ENCODE measurements at places on chromosomes 4 and X. TPM values are rescaled to one million over a fixed set of nuclear protein-coding genes. Genes with fewer than 3 reads are reported as not detected.

DNA sequence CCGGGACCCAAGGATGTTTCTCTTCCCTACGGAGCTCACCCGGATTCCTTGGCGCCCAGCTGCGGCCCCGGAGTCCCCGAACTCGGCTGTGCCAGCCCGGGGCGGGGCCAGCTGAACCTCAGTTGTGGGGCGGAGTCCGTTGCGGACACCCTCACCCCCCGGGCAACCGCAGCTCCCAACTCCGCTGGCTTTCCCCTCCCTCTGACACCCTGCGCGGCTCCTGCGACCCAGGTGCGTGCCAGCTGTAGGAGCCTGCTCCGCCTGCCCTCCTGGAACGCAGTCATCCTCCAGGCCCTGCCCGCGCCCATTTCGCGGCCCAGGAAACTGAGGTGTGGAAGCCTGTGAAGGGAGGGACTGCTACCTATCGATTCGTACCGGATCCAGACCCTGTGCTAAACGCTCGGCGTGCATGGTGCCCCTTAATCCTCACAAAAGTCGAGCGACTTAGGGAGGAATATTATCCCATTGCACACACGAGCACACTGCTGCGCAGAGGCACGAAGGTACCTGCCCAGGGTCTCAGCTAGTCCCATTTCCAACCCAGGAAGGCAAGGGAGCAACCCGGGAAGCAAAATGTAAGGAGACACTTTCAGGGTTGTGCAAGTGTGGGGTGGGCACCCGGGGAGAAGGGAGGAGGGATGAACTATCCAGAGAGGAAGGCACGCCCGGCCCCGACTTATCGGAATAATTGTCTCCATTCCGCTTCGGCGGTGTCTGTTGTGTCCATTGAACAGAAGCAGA is 12.3 kb downstream of the MSX1 start:
- no peak for DNase-seq

DNA sequence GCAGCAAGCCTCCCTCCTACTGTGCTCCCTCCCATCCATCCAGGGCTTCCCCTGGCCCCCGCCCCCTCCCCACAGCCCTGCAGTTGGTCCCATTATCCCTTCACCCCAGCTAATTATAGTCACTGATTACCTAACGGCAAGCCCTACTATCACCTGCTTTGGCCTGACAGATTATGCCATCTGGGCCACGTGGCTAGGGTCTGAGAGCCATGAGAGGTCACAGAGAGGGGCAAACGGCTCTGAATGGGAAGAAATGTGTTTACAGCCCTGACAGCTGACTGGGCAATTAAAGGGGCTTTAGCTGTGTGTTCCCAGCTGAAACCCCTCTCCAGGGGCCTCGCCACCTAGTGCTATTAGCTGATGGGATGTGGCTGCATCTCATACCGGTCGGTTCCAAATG is 134.4 kb upstream of the CPEB2 start:
- DNase-seq: no peak

- DNase-seq: no peak
Observed at GRCh38 chr4:189765736-189766135, 174.9 kb upstream of the FRG1 start.

PACRGL gene
- total RNA-seq: 9.8 TPM

FGF2 gene
- 0.56 TPM for total RNA-seq

UGT2B11 gene
- total RNA-seq: not detected

LINC00632 gene
- 1.6 TPM for total RNA-seq

Measured in activated CD4-positive, alpha-beta memory T cell treated with anti-CD3 and anti-CD28 coated beads for 36 hours (primary cell).